ENCODE measurements at places on chromosomes 5 and 9.

- no peak for DNase-seq
These were observed 29.8 kb downstream of the FBXL7 start for GRCh38 chr5:15529821-15530220.

GRCh38 chr9:115808108-115808507, 345.5 kb upstream of the PAPPA start:
- no peak for DNase-seq

DNA sequence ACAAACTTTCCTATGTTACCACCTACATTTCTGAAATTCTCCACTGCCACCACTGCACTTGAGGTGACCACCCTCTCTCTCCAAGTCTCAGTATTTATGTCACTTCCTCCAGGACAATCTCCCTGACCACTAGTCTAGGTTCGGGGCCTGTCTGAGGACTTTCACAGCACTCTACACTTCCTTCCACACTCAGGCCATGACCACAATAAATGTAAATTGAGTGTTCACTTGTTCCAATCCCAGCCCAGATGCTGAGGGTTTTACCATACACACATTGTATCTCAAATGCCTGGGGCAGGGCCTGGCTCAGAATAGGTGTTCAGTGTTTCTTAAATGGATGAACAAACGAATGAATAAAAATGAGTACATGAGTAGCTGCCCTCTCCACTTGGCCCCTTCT, 26.9 kb upstream of the CCNG1 start:
- no peak for DNase-seq

DNA sequence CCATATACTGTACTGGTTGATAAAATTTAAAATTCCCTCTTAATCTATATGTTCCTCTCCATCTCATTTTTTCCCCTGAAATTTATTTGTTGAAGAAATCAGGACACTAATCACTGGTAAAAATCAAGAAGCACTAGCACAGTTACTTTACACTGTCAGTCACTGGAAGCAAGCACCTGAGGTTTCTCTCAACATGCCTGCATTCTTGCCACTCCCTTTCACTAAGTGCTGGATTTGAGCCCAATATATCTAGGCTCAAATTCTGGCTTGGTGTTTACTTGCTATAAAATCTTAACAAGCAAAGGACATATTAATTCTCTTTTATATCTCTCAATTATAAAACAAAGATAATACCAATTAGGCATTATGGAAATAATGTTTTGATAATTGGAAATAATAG, 58.6 kb downstream of the DIAPH1 start:
- DNase-seq: peak; percentile 18

GRCh38 chr5:32776200-32776599, 65.1 kb downstream of the NPR3 start:
- no peak for DNase-seq

GRCh38 chr5:131533836-131534235, 101.2 kb downstream of the RAPGEF6 start:
- no peak for DNase-seq

- peak; percentile 70 for DNase-seq
These were observed 131.1 kb downstream of the ACTL7B start for GRCh38 chr9:108724652-108725051.

DNA sequence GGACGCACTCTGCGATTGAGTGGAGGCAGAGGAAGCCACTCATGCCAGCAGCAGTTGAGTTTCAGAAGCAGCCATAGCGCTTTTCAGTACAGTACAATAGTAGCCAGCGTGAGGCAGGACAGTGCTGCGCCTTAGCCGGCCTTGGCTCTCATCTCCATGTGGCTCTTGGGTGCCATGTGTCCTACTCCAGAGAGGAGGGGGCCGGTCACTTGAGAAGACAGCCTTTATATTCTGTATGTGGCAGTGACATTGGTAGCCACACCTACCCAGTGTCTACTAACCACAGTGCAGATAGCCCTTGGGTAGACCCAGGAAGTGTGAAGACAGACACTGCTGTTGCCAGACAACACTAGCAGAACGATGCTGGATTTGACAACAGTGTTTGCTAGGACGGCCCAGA, 42.3 kb downstream of the FAM78A start:
- no peak for DNase-seq

GRCh38 chr9:13186774-13187173, 92.7 kb downstream of the MPDZ start:
- DNase-seq: no peak
